NCI-H1092 (cell line): ENCODE measurements at places on chromosomes 4 and X.

- no peak for DNase-seq
Observed at GRCh38 chrX:18448416-18448815, 23.0 kb downstream of the CDKL5 start.

GRCh38 chr4:10186228-10187214 lies 69.9 kb upstream of the WDR1 start:
- DNase-seq: no peak

GRCh38 chr4:78667325-78667724 lies 108.8 kb upstream of the BMP2K start:
- no peak for DNase-seq

DNA sequence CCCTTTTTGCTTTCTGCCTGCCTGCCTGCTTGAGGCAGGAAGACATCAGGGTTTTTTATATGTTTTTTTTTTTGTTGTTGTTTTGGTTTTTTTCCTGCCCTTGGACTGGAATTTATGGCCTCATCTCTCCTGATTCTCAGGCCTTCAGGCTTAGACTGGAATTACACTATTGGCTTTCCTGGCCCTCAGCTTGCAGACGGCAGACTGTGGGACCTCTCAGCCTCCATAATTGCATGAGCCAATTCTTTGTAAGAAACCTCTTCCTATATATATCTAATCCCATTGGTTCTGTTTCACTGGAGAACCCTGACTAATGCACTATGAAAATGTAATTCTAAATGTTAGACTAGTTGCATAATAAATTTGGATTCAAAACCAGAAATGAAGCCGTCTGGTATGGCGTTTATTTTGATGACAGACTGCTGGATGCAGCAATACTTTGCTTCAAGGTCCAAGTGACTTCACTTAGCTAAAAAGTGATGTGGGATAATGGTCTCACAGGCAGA lies 59.0 kb downstream of the SEL1L3 start:
- DNase-seq: no peak

DNA sequence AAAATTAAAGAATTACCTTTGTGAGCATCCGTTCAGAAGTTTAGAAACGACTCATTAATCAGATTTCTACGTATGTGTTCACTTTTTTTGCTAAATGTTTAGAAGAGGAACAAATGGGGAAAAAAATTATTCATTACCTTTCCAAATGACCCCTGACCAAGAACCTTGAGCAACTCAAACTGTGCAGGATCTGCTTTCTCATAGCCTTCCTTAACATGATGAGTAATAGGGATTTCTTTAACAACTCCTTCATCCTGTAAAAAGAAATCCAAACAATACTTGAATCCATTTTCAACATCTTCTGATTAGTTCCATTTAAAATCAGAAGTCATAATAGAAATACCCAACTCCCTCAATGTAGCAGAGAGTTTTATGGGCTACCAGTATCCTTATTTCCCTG lies 32.1 kb downstream of the RPS6KA6 start:
- no peak for DNase-seq

GRCh38 chr4:99630857-99631360 lies 26.7 kb downstream of the C4orf54 start:
- no peak for DNase-seq

- DNase-seq: no peak
Observed at GRCh38 chrX:2325076-2325784, 175.5 kb downstream of the DHRSX start.

- no peak for DNase-seq
Observed at GRCh38 chr4:47862297-47862696, 24.4 kb upstream of the CORIN start.

- no peak for DNase-seq
Observed at GRCh38 chr4:2936773-2937145, 26.4 kb downstream of the NOP14 start.

DNA sequence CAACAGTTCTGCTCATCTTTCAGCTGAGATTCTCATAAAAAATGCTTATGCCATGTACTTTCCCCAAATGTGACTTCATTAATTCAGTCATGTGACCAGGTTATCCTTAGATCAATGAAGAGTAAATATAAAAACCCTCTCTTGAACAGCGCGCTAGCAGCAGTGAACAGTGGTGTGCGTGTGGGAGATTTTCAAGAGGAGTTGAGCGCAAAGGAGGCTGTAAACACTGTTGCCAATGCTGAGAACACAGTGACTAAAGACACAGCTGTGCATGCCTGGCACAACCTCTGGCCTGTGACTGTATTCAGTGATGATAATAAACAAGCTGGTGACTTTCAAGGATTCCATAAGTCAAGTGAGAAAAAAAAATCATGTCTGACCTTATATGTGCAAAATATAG lies 25.1 kb downstream of the MSX1 start:
- DNase-seq: no peak

- no peak for DNase-seq
Observed at GRCh38 chrX:10395179-10395578, 225.2 kb downstream of the MID1 start.

GRCh38 chr4:3107271-3107670 lies 32.8 kb downstream of the HTT start:
- DNase-seq: no peak

GRCh38 chr4:151753056-151753455 lies 7.8 kb downstream of the GATB start:
- no peak for DNase-seq
